Occipital lobe (tissue), 3 donors: ENCODE measurements at places on chromosomes 5 and 9.

DNA sequence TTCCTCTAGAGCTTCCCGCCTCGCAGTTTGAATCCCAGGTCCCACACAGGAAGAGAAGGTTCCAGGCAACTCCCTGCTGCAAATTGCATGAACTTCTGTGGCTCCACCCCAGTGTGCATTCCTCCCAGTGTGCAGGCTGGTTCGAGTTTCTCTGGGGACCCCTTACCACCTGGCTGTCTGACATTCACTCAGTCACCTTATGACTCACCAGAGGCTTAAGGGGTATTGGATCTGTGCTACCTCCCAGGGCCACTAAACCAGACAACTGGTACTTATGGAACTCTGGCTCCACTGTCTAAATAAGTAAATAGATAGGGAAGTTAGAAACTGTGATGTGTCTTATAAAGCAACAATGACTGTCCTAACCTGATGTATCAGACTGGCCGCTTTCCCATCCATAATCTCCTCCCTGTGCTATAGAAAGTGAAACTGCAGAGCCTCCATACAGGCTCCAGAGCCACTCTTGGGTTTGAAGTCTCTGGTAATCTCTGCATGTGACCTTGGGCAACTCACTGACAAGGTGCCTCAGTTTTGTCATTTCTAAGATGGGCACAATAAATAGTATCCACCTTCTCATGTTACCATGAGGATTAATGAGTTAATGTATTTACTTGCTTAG lies 720.6 kb downstream of the SEMA5A start:
- DNase-seq, result no peak

GRCh38 chr9:26971721-26972120 lies 15.5 kb downstream of the IFT74 start:
- no peak for DNase-seq

DNA sequence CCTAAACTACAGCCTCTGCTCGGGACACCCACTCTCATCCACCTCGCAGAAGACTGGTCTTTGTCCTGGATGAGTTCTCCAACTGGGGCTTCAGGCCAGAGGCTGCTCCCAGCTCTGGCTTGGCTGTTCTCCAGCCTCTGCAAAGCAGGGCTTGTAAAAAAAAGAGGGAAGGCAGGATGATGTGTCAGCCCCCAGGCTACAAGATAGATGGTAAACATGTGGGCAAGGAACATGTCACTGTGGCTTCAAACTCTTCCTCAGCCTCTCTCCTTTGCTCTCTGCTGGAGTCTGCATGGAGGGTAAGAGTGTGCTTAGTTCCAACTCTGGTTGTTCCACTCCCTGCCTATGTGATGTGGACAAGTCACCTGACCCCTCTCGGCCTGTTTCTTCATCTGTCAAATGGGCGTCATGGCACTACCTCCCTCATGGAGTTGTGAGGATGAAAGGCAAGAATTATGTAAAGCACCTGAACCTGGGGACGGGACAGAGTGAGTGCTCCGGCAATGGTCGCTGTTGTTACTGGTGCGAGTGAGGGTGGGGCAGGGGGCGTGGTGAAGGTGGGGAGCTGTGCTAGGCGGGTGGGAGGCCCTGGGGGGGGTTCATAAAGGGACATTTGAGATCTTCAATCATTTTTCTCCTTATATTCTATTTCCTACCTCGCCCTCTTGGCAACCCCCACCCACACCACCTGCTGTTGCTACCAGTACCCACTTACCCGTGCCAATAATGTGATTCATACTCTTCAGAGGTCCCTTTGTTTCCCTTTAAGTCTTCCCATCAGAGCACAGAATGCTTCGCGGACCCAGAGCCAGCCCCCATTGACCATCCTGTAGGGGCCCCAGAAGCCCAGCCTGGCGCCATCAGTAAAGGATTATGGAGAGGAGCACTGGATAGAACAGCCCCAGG lies 6.8 kb upstream of the ZNF79 start:
- no peak for DNase-seq

DNA sequence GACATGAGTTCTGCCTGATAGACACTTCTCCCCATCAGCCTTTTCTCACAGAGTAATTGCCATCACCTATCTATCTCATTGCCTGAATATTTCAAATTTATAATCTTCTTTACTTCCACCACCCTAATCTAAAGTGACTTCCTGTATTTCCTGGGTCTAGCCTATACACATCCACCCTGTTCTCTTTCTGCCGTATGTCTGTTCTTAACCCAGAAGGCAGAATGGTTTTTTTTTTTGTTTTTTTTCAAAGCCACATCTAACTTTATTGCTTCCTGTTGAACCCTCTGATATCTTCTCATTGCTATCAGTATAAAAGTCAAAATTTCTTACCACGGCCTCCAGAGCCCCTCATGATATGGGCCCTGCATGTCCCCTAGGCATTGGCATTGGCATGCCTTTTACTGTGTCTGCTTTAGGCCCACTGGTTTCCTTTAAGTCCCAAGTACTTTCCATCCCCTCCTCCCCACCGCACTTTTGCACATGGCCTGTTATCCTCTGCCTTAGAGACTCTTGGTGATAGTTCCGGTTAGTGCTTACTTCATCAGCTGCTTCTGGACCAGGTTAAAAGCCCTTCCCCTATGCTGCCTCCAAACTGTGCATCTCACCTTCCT lies 159.9 kb downstream of the MAN2A1 start:
- DNase-seq, result no peak

- DNase-seq, result no peak
Measured at GRCh38 chr5:93886098-93886806, 144.9 kb upstream of the POU5F2 start.

- DNase-seq, result peak; percentile 14
Measured at GRCh38 chr5:15320871-15321270, 179.1 kb upstream of the FBXL7 start.

DNA sequence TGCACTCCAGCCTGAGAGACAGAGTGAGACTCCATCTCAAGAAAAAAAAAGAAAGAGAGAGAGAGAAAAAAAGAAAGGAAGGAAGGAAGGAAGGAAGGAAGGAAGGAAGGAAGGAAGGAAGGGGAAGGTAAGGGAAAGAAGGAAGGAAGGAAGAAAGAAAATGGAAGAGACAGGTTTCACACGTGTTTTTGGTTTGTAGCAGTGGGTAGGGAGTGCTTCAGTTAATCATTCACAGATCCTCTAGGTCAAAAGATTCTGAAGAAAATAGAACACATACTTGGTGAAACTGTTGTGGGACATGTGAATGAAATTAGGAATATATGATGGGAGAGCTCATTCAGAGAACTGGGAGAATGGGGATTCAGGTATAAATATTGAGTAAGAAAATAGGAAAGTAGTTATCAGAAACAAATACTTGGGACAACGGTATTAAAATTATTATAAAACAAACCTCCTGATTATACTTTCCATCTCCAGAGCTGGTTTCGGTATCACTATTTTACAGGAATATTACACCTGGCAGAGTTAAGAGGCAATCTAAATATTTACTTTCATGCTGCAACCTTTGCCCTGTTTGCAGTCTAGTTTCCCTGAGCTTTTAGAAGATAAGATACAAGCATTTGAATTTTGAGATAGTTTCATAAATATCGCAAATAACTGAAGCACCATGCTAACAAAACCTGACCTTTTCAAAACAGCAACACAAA lies 37.2 kb downstream of the MARVELD2 start:
- DNase-seq, result no peak

DNA sequence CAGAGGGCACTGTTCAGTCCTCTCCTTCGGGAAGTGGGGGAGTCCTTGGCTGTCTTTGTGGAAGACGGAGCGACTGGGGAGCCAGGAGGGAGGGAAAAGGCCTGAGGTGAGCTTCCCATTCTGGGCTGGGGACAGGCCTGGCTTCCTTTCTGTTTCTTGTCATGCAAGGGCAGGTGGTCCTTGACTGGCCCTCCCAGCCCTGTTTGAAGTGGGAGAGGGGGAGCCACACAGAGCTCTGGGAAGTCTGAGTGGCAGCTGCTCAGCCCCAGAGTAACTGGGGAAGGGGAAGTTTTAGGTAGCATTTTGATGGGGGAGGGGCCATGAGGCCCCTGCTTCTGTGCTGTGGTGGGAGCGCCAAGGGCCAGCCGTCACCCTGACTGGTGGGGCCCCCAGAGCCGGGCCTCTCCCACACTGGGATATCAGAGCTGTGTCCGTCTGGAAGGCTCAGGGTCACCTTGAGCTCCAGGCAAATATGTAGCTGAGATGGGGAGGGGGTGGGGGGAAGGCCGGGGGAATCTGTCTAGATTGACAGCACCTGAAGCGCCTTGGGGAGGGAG lies 6.5 kb downstream of the UNC5A start:
- DNase-seq, result no peak

DNA sequence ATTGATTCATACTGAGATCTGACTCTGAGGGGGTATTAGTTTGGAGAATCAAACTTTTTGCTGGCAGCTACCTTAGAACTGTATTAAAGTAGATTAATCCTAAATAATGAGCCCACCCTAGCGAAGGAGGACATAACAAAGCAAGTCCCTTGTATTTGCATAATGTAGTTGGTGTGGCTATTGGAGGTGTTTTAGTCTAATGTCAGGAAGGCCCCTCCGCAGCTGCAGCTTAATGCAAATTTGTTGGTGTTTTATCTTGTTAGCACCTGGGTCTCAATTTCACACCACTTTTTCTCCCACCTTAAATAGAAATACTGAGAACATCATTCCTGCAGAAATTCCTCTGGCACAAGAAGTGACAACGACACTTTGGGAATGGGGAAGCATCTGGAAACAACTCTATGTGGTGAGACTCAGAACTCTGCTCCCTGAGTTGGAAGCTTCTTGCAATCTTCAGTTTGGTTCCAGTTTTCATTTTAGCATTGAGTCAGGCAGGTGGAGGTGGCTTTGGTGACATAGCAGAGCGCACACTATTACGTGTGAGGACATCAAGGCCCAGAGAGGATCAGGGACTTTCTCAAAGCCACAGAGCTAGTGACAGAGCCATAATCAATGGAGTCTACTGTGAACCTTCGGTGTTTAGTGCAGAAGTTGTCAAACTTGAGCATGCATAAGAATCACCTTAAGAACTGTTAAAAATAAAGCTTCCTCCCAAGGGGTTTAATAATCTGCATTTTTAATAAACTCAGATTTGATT lies 33.9 kb downstream of the DOCK2 start:
- no peak for DNase-seq
